ENCODE measurements at places on chromosomes 2 and 18. TPM values are rescaled to one million over a fixed set of nuclear protein-coding genes. Genes with fewer than 3 reads are reported as not detected.

DNA sequence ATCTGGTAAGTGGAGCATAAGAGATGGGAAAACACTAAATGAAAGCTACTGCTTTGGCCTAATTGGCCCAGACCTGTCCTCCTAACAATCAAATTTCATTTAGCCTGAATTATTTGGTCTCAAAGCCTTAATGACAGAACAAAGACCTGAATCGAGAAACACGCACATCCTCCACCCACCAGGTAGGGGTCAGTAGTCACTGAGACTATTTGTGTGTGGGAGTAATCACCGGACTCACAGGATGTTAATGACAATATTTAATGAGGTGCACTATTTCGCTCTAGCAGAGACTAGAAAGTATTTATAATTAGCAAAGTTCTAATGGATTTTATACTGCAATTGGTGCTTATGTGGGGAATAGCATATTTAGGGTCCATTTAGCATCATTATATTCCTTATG is 68.1 kb downstream of the RBM43 start:
- no peak for DNase-seq

- no peak for DNase-seq
These were observed 747.2 kb downstream of the SATB2 start for GRCh38 chr2:198710562-198710961.

GRCh38 chr2:29613067-29613466 is 308.3 kb downstream of the ALK start:
- DNase-seq, result no peak

- no peak for DNase-seq
These were observed 536.0 kb downstream of the TNS1 start for GRCh38 chr2:217466805-217467204.

GRCh38 chr2:19947184-19947940 is 42.5 kb downstream of the WDR35 start:
- DNase-seq, result no peak

- DNase-seq, result no peak
These were observed 569.0 kb upstream of the SYT4 start for GRCh38 chr18:43846299-43846698.

NXPH2 gene
- not detected for total RNA-seq

ANKRD44 gene
- 58.7 TPM for total RNA-seq

Measured in lower lobe of right lung (tissue), 2 donors.